Stomach (tissue), 19 donors: ENCODE measurements at places on chromosomes 3 and 15. TPM values are rescaled to one million over a fixed set of nuclear protein-coding genes. Genes with fewer than 3 reads are reported as not detected.
A peak's percentile ranks its signal among the peaks of the same experiment; 100 is the strongest.

- DNase-seq: no peak
- H3K36me3 ChIP-seq: no peaks in the 10 kb centered on the region
- H3K27ac ChIP-seq: no peak overlapping the region
These were observed 213.3 kb upstream of the THRB start for GRCh38 chr3:24707936-24708335.

GRCh38 chr15:61680260-61681037 lies 379.8 kb downstream of the VPS13C start:
- H3K4me3 ChIP-seq: no peak overlapping the region
- DNase-seq: no peak
- H3K36me3 ChIP-seq: no peaks in the 10 kb centered on the region
- peaks cover 4% of the 10 kb centered on the region for H3K4me1 ChIP-seq
- no peak overlapping the region for H3K27ac ChIP-seq
- H3K27me3 ChIP-seq: no peaks in the 10 kb centered on the region

- H3K27me3 ChIP-seq: no peaks in the 10 kb centered on the region
- H3K4me3 ChIP-seq: no peak overlapping the region
- DNase-seq: no peak
- no peak overlapping the region for H3K27ac ChIP-seq
These were observed 351.3 kb upstream of the CCDC54 start for GRCh38 chr3:107025961-107026360.

GRCh38 chr15:69344238-69344637 lies 45.5 kb downstream of the PAQR5 start:
- H3K36me3 ChIP-seq: no peaks in the 10 kb centered on the region
- H3K27ac ChIP-seq: no peak overlapping the region
- H3K27me3 ChIP-seq: no peaks in the 10 kb centered on the region
- H3K4me1 ChIP-seq: no peaks in the 10 kb centered on the region

DNA sequence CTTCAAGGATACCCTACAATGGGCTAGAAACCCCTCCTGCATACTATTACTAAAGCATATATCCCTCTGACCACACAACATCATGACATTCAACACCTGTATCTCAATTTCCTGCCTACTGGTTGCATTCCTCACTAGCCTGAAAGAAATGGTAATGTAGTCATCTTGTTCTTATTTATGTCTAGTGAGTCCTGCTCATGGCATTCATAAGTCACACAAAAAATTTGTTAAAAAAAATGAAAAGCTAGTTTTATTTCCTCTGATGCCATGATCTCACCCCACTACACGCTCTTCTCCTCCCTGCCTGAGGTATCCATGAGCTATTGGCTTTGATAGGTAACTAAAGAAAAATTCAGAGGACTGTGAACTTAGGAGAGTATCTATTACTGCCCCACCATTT lies 284.5 kb downstream of the ZNF385D start:
- no peaks in the 10 kb centered on the region for H3K27me3 ChIP-seq
- H3K27ac ChIP-seq: no peak overlapping the region

Gene A4GNT
- 12.5 TPM for total RNA-seq

Gene ANXA2
- total RNA-seq: 476 TPM

GRCh38 chr3:67946436-67946835 lies 292.0 kb upstream of the SUCLG2 start:
- H3K4me1 ChIP-seq: no peaks in the 10 kb centered on the region
- H3K36me3 ChIP-seq: no peaks in the 10 kb centered on the region
- H3K4me3 ChIP-seq: no peak overlapping the region
- H3K27me3 ChIP-seq: no peaks in the 10 kb centered on the region
- no peak overlapping the region for H3K27ac ChIP-seq

GRCh38 chr3:70856414-70857162 lies 544.1 kb upstream of the MDFIC2 start:
- no peaks in the 10 kb centered on the region for H3K36me3 ChIP-seq
- no peak overlapping the region for H3K4me3 ChIP-seq
- no peak overlapping the region for H3K27ac ChIP-seq
- no peak for DNase-seq
- no peaks in the 10 kb centered on the region for H3K27me3 ChIP-seq

DNA sequence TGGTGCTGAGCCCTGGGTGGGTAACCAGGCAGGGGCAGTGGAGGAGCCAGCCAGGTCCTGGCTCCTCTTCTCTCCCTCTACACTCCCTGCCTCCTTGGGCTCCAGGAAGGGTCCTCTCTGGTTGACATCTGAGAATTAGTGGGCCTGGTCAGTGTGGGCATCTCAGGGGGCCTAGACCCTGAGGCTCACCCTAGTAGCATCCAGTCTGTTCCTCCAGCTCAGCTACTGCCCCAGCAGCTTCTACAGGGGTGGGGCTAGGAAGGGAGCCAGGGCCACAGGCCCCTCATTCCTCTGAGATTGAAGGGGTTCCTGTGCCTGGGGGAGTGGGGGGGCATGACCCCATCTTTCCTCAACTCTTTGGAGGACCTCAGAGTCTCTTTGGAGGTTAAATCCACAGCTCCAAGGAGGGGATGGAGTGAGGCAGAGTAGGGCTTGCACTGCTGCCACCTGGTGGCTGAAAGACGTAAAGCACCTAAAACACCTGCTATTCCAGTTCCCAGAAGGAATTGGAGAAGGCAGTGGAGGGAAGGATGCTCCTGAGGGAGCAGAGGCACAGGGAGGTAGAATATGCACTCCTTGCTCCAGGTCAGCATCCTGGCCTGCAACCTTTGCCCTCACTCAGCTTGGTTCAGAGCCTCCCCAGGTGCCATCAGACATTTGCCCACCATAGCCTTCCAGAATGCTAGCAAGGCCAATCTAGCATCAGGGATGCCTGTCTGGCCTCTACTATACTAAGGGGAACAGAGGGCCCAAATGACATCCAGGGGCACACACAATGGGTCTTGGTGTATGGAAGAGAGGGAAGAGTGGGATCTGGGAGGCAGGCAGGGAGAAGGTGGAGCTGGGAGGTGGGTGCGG lies 25.1 kb downstream of the C3orf18 start:
- no peaks in the 10 kb centered on the region for H3K27me3 ChIP-seq
- no peaks in the 10 kb centered on the region for H3K4me1 ChIP-seq
- no peak overlapping the region for H3K27ac ChIP-seq
- no peaks in the 10 kb centered on the region for H3K36me3 ChIP-seq

Gene CACNA1D
- total RNA-seq: 5.2 TPM

- no peak for DNase-seq
- H3K36me3 ChIP-seq: no peaks in the 10 kb centered on the region
- no peaks in the 10 kb centered on the region for H3K27me3 ChIP-seq
- no peak overlapping the region for H3K27ac ChIP-seq
- no peaks in the 10 kb centered on the region for H3K4me1 ChIP-seq
- H3K4me3 ChIP-seq: no peak overlapping the region
These were observed 41.2 kb upstream of the IGSF10 start for GRCh38 chr3:151501923-151502632.

DNA sequence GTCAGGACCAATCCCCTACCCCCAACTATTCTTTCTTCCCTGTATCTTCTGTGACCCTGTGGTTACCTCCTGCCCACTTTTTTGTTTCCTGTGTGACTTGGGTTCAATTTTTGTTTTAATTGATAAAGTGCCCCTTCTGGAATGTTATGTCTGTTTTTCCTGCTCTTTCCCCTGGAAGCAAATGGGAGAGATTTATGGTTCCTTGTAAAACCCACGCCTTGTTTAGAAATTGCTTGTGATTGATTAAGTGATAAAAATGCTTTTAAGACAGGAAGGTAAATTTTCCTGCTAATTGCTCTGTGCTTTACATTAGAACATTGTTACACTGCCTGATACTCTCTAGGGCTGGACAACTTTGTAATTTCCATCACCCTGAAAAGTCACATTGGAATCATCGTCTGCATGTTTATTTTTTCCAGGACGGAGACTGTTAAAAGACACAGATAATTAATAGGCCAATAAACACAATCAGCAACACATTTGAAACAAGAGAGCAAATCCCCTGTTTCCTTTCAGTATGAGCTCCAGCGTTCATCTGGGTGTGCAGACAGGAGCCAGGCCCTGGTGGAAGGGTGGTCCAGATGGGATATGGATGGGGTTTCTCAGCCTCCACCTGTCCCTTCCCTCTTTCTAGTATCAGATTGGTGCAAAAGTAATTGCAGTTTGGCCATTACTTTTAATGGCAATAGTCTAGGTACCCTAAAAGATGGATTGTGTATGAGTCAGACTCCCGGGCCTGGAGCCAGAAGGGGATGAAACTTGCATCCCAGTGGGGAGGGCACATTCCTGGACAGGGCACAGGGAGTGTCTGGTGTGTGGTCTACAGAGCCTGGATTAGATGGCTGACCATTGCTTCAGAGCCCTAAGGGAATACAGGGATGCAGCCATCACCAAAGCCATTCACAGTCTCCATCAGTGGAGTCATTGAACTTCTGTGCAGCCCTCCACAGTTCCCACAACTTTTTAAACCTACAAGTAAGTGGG lies 58.1 kb upstream of the AGBL1 start:
- no peak overlapping the region for H3K4me3 ChIP-seq
- no peaks in the 10 kb centered on the region for H3K4me1 ChIP-seq
- no peaks in the 10 kb centered on the region for H3K27me3 ChIP-seq
- H3K27ac ChIP-seq: no peak overlapping the region
- no peaks in the 10 kb centered on the region for H3K36me3 ChIP-seq

Gene PATL2
- total RNA-seq: 5.4 TPM

Gene ATOSA
- 120 TPM for total RNA-seq

Gene ZNF639
- 66.1 TPM for total RNA-seq

- no peak for DNase-seq
- no peaks in the 10 kb centered on the region for H3K27me3 ChIP-seq
- H3K4me3 ChIP-seq: no peak overlapping the region
- H3K4me1 ChIP-seq: no peaks in the 10 kb centered on the region
- no peak overlapping the region for H3K27ac ChIP-seq
These were observed 371.7 kb upstream of the RGMA start for GRCh38 chr15:93460717-93461116.

- H3K27ac ChIP-seq: no peak overlapping the region
- H3K4me1 ChIP-seq: no peaks in the 10 kb centered on the region
- no peak for DNase-seq
- H3K4me3 ChIP-seq: no peak overlapping the region
These were observed 246.8 kb downstream of the SLCO3A1 start for GRCh38 chr15:92100301-92100700.

- H3K27ac ChIP-seq: no peak overlapping the region
- H3K36me3 ChIP-seq: peaks cover 22% of the 10 kb centered on the region
- DNase-seq: no peak
- no peaks in the 10 kb centered on the region for H3K4me1 ChIP-seq
- H3K4me3 ChIP-seq: no peak overlapping the region
- no peaks in the 10 kb centered on the region for H3K27me3 ChIP-seq
These were observed 10.0 kb downstream of the MRPS25 start for GRCh38 chr3:15055019-15055557.

- peak; percentile 38 for DNase-seq
- H3K27me3 ChIP-seq: no peaks in the 10 kb centered on the region
- peaks cover 28% of the 10 kb centered on the region for H3K4me1 ChIP-seq
- no peak overlapping the region for H3K27ac ChIP-seq
- H3K4me3 ChIP-seq: no peak overlapping the region
These were observed 3.3 kb downstream of the LYSMD4 start for GRCh38 chr15:99729920-99730319.

GRCh38 chr15:56353119-56353518 lies 12.1 kb upstream of the TEX9 start:
- no peaks in the 10 kb centered on the region for H3K27me3 ChIP-seq
- DNase-seq: no peak
- H3K27ac ChIP-seq: no peak overlapping the region
- no peaks in the 10 kb centered on the region for H3K36me3 ChIP-seq

GRCh38 chr15:46270481-46271147 lies 635.8 kb downstream of the SQOR start:
- no peak overlapping the region for H3K4me3 ChIP-seq
- no peaks in the 10 kb centered on the region for H3K27me3 ChIP-seq
- H3K27ac ChIP-seq: no peak overlapping the region
- no peaks in the 10 kb centered on the region for H3K4me1 ChIP-seq
- no peak for DNase-seq

GRCh38 chr15:59306520-59307164 lies 66.0 kb downstream of the MYO1E start:
- H3K4me1 ChIP-seq: peaks cover 56% of the 10 kb centered on the region
- H3K36me3 ChIP-seq: no peaks in the 10 kb centered on the region
- H3K4me3 ChIP-seq: no peak overlapping the region
- peak overlapping the region; percentile 13 for H3K27ac ChIP-seq
- no peaks in the 10 kb centered on the region for H3K27me3 ChIP-seq

- H3K4me1 ChIP-seq: peaks cover 6% of the 10 kb centered on the region
- no peaks in the 10 kb centered on the region for H3K27me3 ChIP-seq
- H3K36me3 ChIP-seq: no peaks in the 10 kb centered on the region
- no peak overlapping the region for H3K4me3 ChIP-seq
- no peak overlapping the region for H3K27ac ChIP-seq
These were observed 5.1 kb upstream of the DNAJA4 start for GRCh38 chr15:78259232-78259631.

- no peak for DNase-seq
- H3K27me3 ChIP-seq: no peaks in the 10 kb centered on the region
- H3K36me3 ChIP-seq: peaks cover 11% of the 10 kb centered on the region
- H3K4me3 ChIP-seq: no peak overlapping the region
- H3K4me1 ChIP-seq: peaks cover 12% of the 10 kb centered on the region
These were observed 121.6 kb downstream of the EEFSEC start for GRCh38 chr3:128274837-128275236.

DNA sequence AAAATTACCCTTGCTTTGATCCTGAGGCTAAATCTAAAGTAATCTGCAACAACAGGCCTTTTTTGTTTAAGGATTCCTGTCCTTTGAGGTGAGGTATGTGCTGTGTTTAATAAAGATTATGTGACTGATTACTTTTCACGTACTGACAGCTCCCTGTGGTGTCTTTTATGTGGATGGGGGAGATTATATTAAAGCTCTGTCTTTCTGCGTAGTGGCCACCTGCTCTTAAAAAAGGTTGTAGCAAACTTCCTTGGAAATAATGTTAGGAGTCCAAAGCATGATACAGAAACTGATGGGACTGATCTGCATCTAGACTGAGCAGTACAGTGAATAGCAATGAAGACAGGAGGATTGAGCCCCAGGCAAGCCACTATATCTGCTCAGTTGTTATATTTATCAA lies 453.0 kb upstream of the GOLIM4 start:
- no peak for DNase-seq
- H3K4me3 ChIP-seq: no peak overlapping the region
- no peaks in the 10 kb centered on the region for H3K4me1 ChIP-seq
- no peaks in the 10 kb centered on the region for H3K36me3 ChIP-seq
- no peaks in the 10 kb centered on the region for H3K27me3 ChIP-seq

GRCh38 chr3:62365391-62366125 lies 7.8 kb downstream of the FEZF2 start:
- H3K36me3 ChIP-seq: no peaks in the 10 kb centered on the region
- H3K27ac ChIP-seq: no peak overlapping the region
- H3K27me3 ChIP-seq: peaks cover 56% of the 10 kb centered on the region
- no peak for DNase-seq
- no peak overlapping the region for H3K4me3 ChIP-seq
- peaks cover 6% of the 10 kb centered on the region for H3K4me1 ChIP-seq

Gene ITIH1
- not detected for total RNA-seq
